ENCODE measurements at places on chromosomes 11 and 22. TPM values are rescaled to one million over a fixed set of nuclear protein-coding genes. Genes with fewer than 3 reads are reported as not detected.

CBLIF gene
- total RNA-seq: not detected

KRTAP5-9 gene
- total RNA-seq: not detected

GRCh38 chr11:33769542-33769941 lies 4.8 kb downstream of the FBXO3 start:
- H3K4me1 ChIP-seq: no peaks in the 10 kb centered on the region
- no peaks in the 10 kb centered on the region for H3K36me3 ChIP-seq
- H3K27ac ChIP-seq: no peak overlapping the region
- H3K27me3 ChIP-seq: no peaks in the 10 kb centered on the region

DNA sequence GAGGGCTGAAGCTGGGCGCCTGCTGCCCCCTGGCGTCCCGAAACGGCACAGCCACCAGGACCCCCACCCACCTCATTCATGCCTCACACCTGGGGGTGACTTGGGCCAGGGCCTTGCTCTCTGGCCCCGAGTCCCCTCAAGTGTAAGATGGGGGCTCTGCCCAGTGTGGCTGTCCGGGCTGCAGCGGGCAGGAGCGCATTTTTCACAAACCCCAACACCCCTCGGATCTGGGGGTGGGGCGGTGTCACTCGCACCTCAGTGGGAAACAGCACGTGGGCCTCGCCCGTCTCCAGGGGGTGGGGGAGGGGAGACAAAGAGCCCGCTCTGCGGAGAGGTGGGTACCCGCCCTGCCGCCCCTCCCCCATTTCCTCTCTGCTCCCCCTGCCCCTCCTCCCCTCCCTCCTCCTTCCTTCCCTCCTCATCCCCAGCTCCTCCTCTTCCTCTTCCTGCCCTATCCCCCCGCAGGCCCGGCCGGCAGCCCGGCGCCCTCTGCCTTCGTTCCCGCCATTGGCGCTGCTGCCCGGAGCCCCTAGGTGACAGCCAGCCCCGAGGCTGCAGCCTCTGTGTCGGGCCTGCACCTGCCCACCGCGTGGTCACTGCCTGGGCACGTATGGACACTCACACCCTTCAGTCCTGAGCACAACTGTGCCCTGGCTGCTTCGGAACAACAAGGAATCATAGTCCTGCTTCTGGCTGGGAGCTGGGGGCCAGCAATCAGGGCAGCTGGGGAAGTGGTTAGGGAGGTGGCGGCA lies 6.8 kb upstream of the CDKN1C start:
- H3K36me3 ChIP-seq: no peaks in the 10 kb centered on the region
- no peaks in the 10 kb centered on the region for H3K27me3 ChIP-seq
- H3K4me3 ChIP-seq: no peak overlapping the region
- no peak for DNase-seq
- peaks cover 11% of the 10 kb centered on the region for H3K4me1 ChIP-seq

SLC1A2 gene
- not detected for total RNA-seq

All from SJCRH30 (cell line).